ENCODE measurements at places on chromosomes 13 and 19.
A peak's percentile ranks its signal among the peaks of the same experiment; 100 is the strongest.

DNA sequence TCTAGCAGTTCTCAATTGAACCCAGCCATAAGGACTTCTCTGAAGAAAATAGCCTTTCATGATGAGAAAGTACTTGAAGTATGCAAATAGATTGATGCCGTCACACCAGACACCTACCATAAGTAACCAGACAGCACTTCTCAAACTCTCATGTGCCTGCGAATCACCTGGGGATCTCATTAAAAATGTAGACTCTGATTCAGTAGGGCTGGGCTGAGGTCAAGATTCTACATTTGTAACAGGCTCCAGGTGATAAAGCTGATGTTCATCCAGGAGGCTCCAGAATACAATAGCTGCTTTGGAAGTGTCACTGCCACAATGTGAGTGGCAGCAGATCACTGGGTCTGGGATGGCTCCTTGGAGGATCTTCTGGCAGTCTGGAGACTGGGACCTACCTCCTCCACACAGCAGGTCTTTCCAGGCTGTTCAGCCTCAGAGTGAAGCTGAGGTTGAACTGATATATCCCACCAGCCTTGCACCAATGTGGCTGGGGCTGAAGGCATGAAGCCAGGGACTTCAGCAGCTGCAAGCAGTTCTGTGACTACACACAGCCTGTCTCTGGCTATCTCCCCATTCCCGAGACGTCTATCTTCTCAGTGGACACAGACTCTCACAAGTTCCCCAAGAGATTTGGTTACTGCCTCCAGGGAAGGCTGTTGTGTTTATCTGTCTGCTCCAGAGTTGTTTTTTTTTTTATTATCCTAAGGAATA lies 9.1 kb downstream of the MBNL2 start:
- no peak for DNase-seq

GRCh38 chr19:45952686-45953505 lies 20.8 kb downstream of the NOVA2 start:
- DNase-seq, result peak; percentile 16

DNA sequence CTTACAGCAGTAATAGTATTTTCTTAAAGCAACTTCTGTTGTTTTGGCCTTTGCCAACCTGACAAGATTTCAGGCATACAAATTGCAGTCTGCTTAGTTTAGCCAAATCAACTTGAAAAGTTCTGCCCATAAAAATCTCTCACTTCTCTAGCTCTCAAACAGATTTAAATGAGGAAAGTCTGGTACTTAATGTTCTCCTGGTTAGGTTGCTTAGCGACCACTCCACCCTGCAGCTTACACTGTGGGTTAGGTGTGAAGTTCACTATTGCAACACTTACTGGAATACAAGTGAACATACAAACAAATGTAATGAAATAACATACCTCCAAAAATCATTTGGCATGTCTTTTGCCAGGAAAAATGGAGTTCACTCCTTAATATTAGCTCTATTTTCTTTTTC lies 178.7 kb upstream of the PCDH9 start:
- DNase-seq, result no peak

GRCh38 chr19:3056417-3057088 lies 5.7 kb downstream of the TLE5 start:
- DNase-seq, result no peak

DNA sequence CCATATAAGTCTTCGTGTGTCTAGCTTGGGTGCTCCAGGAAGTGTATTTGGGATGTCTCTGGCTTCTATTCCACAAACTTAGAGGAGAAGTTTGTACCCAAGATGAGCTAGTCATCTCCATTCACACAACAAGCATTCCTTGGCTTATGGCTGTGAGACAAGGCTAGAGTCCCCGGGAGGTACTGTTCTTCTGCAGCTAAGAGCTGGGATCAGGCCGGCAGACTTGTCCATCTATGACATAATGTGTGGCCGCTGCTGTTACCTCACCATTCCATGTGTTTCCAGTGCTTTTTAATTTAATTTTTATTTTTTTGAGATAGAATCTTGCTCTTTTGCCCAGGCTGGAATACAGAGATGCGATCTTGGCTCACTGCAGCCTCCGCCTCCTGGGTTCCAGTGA lies 20.7 kb downstream of the GATAD2A start:
- no peak for DNase-seq

- DNase-seq, result no peak
Observed at GRCh38 chr13:52983836-52984235, 44.8 kb upstream of the OLFM4 start.

GRCh38 chr13:56789527-56789926 lies 351.2 kb upstream of the PRR20A start:
- no peak for DNase-seq

DNA sequence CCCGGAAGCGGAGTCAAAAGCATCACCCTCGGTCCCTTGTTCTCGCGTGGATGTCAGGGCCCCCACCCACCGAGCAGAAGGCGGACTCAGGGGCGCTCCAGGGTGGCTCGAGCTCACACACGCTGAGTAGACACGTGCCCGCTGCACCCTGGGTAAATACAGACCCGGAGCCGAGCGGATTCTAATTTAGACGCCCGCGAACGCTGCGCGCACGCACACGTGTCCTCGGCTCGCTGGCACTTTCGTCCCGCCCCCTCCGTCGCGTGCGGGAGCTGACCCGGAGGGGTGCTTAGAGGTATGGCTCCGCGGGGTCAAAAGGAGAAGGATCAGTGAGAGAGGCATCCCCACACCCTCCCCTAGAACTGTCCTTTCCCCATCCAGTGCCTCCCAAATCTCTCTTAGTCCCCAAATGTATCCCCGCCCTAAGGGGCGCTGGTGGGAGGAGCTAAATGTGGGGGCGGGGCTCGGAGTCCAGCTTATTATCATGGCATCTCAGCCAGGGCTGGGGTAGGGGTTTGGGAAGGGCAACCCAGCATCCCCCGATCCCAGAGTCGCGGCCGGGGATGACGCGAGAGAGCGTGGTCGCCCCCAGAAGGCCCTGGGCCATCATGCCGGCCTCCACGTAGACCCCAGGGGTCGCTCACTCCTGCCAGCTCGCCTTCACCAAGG lies 451 bp upstream of the ICAM5 start:
- peak; percentile 74 for DNase-seq

DNA sequence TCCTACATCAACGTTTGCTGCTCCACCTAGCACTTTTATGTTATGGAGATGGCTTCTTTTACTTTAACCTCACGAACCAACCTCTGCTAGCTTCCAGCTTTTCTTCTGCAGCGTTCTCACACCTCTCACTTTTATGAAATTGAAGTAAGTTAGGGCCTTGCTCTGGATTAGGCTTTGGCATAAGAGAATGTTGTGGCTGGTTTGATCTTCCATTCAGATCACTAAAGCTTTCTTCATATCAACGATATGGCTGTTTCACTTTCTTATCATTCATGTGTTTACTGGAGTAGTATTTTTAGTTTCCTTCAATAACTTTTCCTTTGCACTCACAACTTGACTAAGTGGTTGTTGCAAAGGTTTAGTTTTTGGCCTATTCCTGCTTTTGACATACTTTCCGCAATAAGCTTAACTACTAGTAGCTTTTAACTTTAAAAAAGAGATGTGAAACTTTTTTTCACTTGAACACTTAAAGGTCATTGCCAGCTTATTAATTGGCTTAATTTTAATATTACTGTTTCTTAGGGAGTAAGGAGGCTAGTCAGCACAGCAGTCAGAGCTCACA lies 60.0 kb upstream of the SPRY2 start:
- DNase-seq, result no peak

- peak; percentile 36 for DNase-seq
Observed at GRCh38 chr19:40805258-40805868, 6.4 kb downstream of the EGLN2 start.

GRCh38 chr19:52962394-52963246 lies at the start of gene ZNF816:
ZNF816 (minus strand) TSS chr19:52962881; CDS start chr19:52956089, 6,792 bp downstream.
- DNase-seq, result peak; percentile 97

GRCh38 chr19:45331411-45331810 lies 8.7 kb upstream of the CKM start:
- DNase-seq, result no peak

GRCh38 chr19:7869910-7870511 lies 4.2 kb downstream of the PRR36 start:
- DNase-seq, result peak; percentile 71

- no peak for DNase-seq
Observed at GRCh38 chr13:47017476-47017875, 120.6 kb upstream of the HTR2A start.

- DNase-seq, result no peak
Observed at GRCh38 chr19:4988770-4989251, 19.9 kb downstream of the KDM4B start.

GRCh38 chr13:64438084-64438483 lies 2792.1 kb downstream of the PCDH9 start:
- DNase-seq, result no peak

DNA sequence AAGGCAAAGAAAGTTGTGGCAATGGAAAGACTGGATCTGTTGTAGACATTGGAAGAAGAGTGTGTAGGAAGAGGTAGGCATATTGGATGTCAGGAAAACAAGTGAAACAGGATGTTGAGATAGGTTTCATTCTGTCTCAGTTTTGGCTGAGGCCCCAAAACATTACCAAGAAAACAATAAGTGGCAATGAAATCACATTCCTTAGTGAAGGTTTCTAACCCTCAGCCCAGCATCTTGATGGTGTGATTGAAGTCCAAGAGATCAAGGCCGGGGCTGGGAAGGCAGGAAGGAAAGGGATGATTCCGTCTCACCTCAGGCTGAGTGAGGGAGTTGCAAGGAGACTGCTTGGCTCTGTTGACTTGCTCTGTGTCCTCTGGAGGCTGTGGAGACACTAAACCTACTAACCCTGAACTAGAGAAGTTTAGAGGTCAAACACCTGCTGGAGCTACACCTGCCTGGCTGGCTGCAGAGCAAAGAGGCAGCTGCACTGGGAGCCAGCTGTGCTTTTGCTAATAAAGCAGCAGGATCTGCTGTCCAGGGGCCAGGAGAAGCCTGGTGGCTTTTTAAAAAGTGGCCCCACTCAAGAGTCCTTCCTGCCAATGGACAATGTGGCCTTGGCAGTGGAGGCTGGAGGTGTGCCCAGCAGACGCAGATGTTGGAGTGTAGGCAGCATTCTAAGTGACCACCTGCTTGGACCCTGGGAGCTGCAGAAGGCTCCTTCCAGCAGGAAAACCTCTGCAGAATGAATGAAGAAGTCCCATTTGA lies 53.6 kb downstream of the DGKH start:
- DNase-seq, result no peak

DNA sequence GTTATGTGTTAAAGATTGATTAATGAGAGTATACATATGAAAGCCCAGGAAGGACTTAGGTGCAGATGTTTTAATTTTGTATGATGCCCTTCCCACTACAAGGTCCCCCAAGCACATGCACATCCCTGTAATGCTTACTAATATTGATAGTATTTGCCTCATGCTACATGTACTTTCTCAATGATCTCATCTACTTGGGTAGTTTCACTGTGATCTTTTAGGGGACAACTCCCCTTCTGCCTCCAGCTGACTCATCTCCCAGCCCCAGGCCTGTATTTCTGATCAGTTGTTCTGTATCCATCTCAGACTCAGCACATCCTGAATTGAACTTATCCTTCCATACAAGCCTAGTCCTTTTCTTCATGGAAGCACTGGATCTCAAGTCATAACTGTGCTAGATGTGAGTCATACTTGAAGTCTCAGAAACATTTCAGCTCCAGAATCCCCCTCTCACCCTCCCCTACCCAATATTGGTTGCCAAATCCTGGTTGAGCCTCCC lies 49.4 kb upstream of the INTS6 start:
- DNase-seq, result no peak

- no peak for DNase-seq
Observed at GRCh38 chr13:40583738-40584137, 82.7 kb downstream of the FOXO1 start.

DNA sequence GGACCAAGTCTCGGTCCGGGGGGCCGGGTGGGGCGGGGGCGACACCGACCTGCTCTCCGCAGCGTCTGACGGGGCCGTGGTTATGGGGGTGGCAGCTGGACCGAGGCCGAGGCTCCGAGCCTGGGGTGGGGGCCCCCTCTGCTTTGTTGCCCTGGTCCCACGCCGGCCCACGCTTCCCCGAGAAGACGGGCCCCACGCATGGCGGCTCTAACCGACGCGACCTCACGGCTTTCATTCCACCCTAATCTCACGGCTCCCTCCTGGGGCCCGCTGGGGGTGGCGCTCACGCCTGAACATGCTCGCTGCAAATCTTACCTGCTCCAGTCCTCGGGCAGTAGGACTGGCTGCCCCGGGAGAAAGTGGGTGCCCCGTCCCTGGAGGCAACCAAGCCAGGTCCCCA lies 14.8 kb upstream of the MISP start:
- DNase-seq, result no peak

- no peak for DNase-seq
Observed at GRCh38 chr19:30153326-30154210, 211.5 kb downstream of the URI1 start.

GRCh38 chr19:55598034-55598433 lies 1.3 kb downstream of the FIZ1 start:
- DNase-seq, result no peak

DNA sequence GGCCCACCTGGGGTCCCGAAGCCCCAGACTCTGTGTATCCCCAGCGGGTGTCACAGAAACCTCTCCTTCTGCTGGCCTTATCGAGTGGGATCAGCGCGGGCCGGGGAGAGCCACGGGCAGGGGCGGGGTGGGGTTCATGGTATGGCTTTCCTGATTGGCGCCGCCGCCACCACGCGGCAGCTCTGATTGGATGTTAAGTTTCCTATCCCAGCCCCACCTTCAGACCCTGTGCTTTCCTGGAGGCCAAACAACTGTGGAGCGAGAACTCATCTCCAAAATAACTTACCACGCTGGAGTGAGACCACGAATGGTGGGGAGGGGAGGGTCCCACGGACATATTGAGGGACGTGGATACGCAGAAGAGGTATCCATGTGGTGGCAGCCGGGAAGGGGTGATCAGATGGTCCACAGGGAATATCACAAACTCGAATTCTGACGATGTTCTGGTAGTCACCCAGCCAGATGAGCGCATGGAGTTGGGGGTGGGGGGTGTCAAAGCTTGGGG lies 1.0 kb upstream of the ICAM5 start:
- peak; percentile 33 for DNase-seq

DNA sequence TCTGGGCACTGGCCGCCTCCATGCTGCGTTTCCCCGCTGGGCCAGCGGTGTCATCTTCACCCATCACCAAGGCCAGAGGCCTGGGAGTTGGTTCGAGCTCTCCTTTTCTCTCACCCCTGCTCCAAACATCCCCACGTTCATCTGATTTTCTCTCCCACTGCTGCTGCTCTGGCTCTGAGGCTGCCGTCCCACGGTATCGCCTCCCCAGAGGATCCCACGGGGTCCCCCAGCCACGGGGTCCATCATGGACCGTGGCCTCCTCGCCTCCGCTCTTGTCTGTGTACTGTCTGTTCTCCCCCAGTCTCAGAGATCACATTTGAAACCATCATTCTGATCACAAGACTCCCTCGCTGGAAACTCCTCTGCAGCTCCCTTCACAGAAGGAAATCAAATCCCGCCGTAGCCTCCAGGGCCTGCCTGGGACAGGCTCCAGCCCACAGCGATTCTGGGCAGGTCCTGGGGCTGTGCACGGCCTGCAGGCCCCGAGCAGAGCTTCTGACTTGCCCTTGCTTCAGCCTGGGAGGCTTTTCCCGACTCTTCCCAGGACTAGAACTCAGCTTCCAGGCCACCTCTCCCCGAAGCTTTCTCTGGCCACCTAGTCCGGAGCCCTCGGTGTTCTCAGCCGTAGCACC lies 64.2 kb downstream of the SOX1 start:
- no peak for DNase-seq
